Activated CD4-positive, alpha-beta T cell treated with anti-CD3 and anti-CD28 coated beads, Interleukin-2, amount 50 U/mL, for 4 hours (primary cell): ENCODE measurements at places on chromosomes 3 and 15.

DNA sequence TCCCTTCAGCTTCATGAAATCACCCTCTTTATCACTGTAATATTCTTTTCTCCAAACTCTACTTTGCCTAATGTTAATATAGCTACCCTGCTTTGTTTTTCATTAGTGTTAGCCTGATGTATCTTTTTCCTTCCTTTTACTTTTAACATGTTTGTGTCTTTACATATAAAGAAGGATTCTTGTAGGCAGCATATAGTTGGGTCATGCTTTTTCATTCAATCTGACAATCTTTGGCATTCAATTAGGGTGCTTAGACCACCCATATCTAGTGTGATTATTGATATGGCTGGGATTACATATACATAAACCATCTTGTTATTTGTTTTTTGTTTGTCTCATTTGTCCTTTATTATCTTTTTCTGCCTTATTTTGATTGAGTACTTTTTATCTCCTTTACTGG is 34.9 kb upstream of the HEG1 start:
- DNase-seq = no peak

GRCh38 chr15:41950489-41950888 is 21.9 kb downstream of the EHD4 start:
- DNase-seq = no peak

DNA sequence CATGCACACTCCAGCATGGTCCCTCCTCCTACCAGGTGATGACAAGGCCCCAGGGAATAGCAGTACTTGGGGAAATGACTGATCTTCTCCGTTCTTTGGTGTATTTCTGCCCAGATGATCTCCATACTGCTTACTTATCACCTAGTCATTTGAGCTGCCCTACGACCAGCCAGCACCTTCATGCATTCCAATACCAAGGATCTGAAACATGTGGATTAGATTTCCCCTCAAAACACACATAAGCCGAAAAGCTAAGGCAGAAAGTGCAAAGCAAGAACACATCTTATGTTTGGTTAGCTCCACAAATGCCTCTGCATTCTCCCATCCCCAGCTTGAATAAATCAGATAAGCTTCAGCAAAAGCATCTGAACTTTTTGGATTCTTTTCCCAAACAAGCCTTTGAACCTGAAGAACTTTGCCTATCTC is 64.8 kb upstream of the BCL6 start:
- DNase-seq = no peak

DNA sequence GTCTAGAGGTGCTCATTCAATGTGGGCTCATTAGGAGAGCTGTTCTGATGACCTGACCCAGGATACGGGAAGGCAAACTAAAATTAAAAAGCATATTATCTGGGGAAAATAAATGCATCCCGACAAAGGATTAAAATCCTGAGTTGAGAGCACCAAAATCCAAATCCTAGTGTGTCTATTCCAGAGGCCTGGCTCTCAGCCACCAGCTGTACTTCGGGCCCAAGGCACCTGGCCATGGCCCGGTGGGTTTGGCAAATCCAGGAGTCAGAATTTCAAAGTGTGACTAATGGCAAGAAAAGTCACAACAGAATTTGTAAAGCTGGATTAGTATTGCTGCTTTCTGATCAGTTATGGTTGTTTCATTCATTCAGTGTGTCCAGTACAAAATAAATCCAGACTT is 2.6 kb upstream of the LYSMD4 start:
- DNase-seq = no peak

DNA sequence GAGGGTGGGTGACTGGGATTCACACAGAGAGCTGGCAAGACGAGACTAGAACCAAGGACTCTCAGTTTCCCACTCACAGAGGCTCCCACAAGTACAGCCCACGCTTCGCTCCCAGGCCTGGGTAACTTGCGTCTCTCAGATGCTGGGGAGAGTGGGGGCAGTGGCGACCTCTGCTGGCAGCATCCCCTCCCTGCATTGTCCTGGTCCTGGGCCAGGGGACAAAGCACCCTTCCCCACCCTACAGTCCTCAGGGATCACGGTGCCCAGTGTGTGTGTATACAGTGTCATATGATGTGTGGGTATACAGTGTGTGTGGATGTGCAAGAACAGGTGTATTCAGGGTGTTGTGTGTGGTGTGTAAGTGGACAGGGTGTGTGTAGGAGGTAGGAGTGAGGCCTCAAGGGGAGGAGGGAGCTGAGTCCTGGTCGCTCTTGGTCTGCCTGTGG is 12.8 kb downstream of the VILL start:
- DNase-seq = peak; percentile 54

DNA sequence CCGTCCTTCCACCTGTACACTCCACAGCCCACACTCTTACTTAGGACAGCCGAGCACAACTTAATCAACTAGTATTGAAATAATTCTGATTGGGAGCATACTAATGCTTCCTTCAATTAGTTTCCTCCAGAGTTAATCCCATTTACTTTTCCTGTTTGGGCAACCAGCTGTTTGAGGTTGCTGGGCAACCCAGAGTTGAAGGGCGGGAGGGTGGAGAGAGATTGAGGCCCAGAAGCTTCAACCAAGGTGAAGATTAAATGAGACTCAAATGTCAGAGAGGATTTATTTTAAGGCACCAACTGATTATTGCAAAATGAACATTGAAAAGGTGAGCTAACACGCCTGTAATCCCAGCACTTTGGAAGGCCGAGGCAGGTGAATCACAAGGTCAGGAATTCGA is 428.5 kb upstream of the SEMA6D start:
- no peak for DNase-seq

GRCh38 chr3:37726525-37727290 is 135.0 kb upstream of the CTDSPL start:
- no peak for DNase-seq

- DNase-seq = no peak
Observed at GRCh38 chr3:192366916-192367315, 360.4 kb downstream of the FGF12 start.

- no peak for DNase-seq
Observed at GRCh38 chr3:106317141-106318055, 448.6 kb upstream of the CBLB start.
